ENCODE measurements at places on chromosomes 5 and 9.

DNA sequence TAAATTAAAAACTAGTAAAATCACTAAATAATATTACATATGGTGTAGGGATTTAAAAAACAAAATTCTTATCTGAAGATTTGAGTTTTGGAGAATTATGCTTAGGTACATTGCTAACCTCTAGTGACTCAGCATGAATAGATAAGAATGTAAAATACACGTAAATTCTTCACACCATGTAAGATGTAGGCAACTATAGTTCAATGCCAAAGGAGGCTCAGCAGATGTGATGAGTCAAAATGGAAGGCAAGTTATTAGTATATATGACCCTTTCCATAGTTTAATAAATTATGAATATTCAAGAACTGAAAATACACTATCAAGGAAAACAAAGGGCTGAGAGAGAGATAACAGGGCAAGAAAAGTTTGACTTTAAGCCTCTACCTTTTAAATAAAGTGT lies 79.0 kb downstream of the MRPS30 start:
- DNase-seq = no peak

- no peak for DNase-seq
Measured at GRCh38 chr9:129287619-129288305, 109.7 kb upstream of the IER5L start.

- DNase-seq = no peak
Measured at GRCh38 chr5:65100911-65101631, 332.3 kb downstream of the CWC27 start.

DNA sequence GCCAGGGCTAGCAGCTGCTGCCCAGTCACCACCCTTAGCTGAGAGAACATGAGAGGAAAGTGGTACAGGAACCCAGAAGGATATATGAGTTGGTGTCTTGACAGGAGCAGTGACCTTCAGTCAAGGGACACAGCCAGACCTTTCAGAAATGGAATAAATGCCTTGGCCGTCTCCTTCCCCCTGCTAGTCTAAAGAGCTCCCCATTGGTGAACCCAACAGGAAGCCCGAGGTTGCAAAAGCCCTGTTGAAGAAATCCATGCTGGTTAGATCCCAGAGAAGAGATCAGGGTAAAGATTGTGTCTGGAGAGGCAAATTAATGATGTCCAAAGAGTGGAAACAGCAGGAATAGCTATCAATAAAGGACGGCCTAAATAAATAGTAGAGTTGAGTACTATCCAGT lies 244.5 kb downstream of the NR3C1 start:
- no peak for DNase-seq

DNA sequence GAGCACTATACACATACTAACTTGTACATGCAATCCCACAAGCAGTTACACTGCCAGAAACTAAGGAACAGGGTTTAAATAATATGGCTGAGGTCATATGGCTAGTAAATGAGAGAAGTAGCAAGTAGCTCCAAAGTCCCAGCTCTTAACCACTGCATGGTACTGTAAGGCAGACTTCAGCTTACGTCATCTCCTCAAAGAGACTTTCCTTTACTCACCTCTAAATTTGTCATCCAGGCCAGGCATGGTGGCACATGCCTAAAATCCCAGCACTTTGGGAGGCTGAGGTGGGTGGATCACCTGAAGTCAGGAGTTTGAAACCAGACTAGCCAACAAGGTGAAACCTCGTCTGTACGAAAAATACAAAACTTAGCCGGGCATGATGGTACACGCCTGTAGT lies 20.4 kb upstream of the SELENOP start:
- DNase-seq = no peak

DNA sequence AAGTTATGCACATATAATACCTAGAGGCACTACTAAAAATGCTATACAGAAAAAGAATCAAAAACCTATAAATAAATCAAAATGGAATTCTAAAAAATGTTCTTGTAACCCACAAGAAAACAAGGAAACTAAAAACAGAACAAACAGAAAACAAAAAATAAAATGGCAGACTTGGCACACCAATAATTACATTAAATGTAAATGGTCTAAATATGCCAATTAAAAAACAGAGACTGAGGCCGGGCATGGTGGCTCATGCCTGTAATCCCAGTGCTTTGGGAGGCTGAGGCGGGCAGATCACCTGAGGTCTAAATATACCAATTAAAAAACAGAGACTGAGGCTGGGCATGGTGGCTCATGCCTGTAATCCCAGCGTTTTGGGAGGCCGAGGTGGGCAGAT lies 142.2 kb downstream of the SLIT3 start:
- DNase-seq = no peak

DNA sequence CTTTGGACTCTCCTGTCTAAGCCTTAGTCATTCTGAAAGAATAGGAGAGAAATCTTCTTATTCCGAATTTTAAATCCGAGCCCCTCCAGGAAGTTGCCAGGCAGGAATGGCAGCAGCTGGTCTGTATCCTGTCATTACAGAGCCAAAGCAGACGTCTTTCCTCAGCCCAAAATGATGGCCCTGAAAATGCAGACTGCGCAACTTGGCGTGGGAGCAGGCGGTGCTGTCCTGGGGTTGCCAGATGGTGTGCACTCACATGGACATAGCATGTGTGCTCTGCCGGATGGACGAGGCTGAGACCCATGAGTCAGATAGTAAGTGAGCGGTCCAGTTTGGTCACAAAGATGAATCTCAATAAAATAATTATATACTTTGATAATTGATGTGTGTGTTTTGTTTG lies 410.4 kb downstream of the KCTD16 start:
- DNase-seq = no peak

DNA sequence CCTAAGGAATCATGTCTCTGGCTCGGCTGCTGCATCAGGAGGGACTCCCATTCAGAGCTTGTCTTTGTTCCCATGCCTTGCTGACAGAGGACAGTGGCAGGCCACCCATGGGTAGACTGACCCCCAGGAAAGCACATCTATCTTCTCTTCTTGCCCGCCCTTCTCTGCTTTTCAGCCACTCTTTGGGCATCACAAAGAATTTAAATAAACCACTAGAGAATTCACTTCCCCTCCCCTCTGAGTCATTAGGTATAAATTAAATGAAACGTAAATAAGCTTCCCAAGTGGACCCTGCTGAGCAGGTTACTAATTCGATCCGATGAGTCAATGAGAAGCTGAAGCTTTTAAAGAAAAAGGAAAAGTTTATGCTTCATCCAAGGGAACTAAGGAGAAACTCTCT lies 97.0 kb downstream of the DRD1 start:
- DNase-seq = no peak

DNA sequence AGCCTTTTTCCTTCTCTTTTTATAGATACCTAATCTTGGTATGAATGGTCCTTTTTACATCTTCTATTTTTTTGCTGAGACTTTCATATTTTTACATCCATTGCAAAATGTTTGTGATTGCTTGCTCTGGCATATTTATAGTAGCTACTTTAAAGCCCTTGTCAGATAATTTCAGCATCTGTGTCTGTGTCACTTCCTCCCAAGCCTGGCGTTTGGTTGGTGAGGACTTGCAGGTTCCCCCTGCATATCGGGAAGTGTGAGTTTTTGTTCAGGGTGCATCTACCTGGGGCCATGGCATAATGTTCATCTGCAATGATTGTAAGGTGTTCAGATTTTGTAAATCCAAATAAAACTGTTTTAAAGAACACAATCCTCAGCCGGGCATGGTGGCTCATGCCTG lies 8.9 kb downstream of the FBXW5 start:
- DNase-seq = no peak

GRCh38 chr5:139985733-139986132 lies 57.4 kb downstream of the NRG2 start:
- no peak for DNase-seq

- no peak for DNase-seq
Measured at GRCh38 chr9:133731876-133732638, 6.1 kb downstream of the SARDH start.

GRCh38 chr5:1103505-1104326 lies 8.1 kb downstream of the SLC12A7 start:
- DNase-seq = no peak

DNA sequence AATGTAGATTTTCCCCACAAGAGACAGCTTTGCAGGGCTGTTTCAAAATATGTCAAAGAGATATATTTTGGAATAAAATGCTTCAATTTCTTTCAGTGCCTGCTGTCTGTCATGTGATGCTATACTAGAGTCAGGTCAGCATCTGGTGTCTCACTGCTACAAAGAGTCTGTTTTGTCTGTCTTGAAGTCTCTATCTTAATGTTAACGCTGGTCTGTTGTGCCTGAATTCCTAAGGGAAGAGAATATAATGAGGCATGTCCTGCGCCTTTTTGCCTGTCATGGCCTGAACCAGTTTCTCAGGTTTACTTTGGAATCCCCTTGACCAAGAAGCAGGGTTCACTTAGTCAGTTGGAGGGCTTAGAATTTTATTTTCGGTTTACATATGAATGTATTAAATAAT lies 176.4 kb downstream of the PDZD2 start:
- no peak for DNase-seq

DNA sequence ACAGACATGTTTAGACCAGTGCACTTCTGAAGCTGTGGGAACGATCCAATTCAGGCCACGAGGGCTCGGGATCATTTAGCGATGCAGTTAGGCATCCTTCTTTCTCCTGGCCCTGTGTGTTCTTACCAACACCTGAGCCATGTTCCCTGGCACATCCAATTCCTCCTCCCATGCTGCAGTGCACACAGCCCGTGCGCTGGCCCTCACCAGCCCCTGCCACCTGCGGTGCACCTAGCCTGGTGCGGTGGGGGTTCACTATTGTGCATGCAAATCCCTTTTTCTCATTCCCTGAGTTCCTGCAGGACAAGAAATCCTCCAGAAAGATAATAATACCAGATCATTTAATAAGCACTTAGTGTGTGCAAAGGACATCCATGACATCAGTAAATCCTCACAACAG lies 53.5 kb downstream of the NEURL1B start:
- DNase-seq = no peak

GRCh38 chr5:103347716-103348423 lies 89.3 kb downstream of the MACIR start:
- no peak for DNase-seq

GRCh38 chr9:130789747-130790672 lies 45.0 kb upstream of the ABL1 start:
- DNase-seq = no peak

GRCh38 chr5:159047086-159047485 lies 52.6 kb downstream of the EBF1 start:
- DNase-seq = no peak

GRCh38 chr9:30534455-30534854 lies 1850.0 kb upstream of the ACO1 start:
- DNase-seq = no peak

DNA sequence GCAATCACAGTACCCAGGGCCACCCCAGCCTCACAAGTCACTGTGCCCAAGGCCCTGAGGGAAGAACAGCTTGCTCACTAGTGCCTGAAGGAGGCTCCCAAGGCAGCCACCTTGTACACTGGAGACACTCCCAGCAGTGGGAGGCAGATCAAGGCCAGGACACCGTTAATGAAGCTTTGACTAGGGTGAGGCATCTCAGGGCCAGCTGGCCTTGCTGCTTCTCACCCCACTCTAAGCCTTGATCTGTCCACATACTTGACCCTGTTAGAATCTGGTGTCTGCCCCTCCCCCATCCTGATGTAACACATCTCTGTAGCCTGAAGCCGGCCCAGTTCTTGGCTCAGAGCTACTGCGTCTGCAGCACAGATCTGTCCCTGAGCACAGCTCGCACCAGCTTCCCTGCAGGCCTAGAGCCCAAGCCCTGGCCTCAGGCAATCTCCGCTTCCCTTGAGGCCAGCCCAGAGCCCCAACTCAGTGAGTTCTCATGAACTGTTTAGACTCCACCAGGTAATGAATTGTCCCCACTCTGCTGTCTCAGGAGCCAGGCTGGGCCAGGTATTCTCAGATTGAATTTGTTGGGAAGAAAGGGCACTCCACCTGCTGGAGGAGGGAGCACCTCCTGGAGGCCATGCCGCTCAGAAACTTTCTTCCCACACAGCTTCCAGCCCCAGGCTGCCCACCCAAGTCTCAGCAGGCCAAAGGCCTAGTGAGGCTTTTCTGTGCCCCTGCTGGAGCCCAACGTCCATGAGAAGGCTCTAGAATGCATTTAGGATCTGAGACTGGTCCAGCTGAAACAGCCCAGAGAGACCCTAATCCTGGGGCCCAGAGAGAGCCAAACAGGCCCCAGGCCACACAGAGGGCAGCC lies 13.4 kb upstream of the JADE2 start:
- DNase-seq = no peak

DNA sequence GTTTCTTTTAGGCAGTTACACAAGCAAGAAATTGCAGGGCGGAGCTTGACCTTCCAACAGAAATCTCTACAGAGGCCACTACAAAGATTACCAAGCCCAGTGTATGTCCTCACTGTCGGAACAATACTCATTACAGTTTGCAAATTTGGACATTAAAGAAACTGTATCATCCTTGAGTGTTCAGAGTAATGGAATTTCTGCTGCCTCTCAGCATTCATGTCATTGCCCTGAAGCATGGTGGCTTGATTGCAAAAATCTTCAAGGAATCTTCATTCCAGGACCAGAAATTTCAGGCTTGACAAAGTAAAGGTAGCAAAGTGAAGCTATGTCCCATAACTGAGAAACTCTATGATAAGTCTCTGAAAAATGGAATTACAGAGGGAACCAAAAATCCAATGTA lies 134.6 kb upstream of the MAP3K1 start:
- no peak for DNase-seq

DNA sequence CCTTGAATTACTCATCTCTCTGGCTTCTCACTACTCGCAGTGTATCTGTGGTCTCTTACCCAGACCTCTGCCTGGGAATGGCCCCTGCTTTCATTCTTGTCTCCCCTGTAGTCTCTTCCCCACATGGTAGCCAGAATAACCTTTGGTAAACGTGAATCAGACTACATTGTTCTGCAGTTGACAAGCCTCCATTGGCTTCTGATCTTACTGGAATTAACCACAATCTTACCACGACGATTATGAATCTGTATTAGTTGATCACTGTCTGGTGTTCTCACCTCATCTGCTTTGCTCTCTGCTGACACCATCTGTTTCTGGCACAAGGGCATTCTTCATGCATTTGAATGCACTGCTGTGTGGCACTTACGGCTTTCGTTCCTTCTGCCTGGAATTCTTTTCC lies 781.2 kb downstream of the MTRR start:
- no peak for DNase-seq

DNA sequence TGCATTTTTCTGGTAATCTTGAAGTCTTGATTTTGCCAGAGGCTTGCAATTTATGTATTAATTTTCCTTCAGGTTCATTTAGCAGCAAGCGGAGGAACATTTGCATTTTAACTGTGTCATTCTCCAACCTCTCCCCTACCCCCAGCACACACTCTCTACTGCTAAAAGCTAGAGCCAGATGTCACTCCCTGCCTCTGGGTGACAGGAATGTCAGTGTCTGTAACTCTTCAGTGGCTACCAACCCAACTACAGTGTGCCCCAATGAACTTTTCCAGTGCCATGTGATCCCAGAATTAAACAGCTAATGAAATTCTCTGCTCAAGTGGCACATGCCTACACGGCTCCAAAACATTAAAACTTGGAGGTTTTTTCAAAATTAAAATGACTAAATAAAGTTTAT lies 260.3 kb downstream of the GOLPH3 start:
- DNase-seq = no peak

DNA sequence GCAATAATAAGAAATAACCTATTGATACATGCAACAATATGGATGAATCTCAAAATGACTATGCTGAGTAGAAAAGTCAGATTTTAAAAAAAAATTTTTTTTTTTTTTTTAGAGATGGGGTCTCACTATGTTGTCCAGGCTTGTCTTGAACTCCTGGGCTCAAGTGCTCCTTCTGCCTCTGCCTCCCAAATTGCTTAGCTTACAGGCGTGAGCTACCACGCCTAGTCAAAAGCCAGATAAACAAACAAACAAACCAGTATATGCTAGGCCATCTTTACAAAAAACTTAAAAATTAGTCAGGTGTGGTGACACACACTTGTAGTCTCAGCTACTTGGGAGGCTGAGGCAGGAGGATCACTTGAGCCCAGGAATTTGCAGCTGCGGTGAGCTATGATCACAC lies 79.0 kb downstream of the MED27 start:
- DNase-seq = no peak

All from stimulated activated CD4-positive, alpha-beta T cell treated with anti-CD3 and anti-CD28 coated beads, TNF-alpha, amount 100 ng/mL, for 4 hours (primary cell).